Ascending aorta (tissue), 2 donors: ENCODE measurements at places on chromosomes 3 and 15. TPM values are rescaled to one million over a fixed set of nuclear protein-coding genes. Genes with fewer than 3 reads are reported as not detected.

Gene MB21D2
- 0.11 TPM for total RNA-seq

DNA sequence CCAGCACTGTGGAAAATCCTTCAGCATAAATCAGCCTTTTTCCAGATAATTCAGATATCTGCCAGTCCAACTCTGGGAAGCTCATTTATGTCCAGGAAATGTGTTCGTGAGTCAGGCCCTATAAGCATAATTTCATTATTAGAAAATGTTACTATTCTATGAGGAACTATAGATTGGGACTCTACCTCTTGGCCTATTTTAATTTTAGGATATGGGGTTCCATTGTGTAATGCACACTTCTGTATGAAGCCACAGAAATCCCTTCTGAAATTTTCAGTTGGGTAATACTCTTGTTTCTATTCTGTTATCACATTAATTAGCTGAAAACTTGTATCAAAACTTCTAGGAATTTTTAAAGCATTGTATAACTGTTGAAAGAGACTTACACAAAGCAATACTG is 43.9 kb upstream of the IL12A start:
- no peaks in the 10 kb centered on the region for H3K27me3 ChIP-seq
- H3K4me3 ChIP-seq, result no peak overlapping the region
- DNase-seq, result no peak
- no peaks in the 10 kb centered on the region for H3K4me1 ChIP-seq
- no peak overlapping the region for H3K27ac ChIP-seq

DNA sequence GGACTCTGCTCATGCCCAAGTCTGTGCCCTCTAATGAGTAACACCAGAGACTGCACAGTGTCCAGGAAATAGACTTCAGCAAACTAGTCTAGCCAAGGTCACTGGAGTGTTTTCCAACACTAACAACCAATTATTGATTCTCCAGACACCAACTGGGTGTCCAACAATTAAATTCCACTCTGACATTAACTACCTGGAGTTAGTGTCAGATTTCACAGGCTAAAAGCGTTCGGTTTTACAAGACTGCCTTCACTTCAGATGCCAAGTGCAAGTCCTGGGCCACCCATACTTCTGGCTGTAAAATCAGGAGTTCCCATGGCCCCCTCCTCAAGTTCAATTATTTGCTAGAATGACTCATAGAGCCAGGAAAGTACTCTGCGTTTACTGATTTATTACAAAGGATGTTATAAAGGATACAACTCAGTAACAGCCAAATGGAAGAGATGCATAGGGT is 20.8 kb upstream of the CFAP161 start:
- H3K36me3 ChIP-seq, result no peaks in the 10 kb centered on the region
- H3K27ac ChIP-seq, result no peak overlapping the region
- H3K4me1 ChIP-seq, result no peaks in the 10 kb centered on the region
- no peak for DNase-seq
- H3K4me3 ChIP-seq, result no peak overlapping the region
- H3K27me3 ChIP-seq, result no peaks in the 10 kb centered on the region

Gene NLGN1
- 5.2 TPM for total RNA-seq

DNA sequence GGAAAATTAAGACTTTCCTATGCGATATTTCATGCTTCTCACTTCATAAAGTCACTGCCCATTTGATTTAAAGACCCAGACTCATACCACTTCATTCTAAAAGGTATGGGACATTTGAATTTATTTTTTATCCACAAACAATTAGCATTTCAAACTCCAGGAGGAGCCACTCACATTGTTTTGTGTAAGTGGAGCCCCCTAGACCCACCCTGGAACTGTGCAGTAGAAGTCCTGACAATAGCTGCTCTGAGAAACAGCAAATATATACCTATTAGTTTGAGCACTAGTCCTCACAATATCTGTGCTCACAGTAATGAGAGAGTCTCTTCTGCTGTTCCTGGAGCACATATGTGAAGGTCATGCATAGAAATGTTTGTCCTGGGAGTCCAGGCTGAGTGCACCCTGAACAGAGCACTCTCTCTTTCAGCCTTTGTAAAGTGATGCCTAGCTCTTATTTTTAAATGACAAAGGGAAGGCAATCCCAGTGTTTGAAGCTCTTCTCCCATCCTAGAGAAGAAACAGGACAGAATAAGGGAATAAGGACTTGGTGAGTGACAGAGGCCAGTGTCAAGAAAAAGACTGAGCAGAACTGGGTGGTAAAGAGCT is 127.5 kb upstream of the STRIT1 start:
- DNase-seq, result no peak
- H3K36me3 ChIP-seq, result no peaks in the 10 kb centered on the region

Gene MUSTN1
- total RNA-seq, result 132 TPM

Gene MYLK
- total RNA-seq, result 196 TPM

DNA sequence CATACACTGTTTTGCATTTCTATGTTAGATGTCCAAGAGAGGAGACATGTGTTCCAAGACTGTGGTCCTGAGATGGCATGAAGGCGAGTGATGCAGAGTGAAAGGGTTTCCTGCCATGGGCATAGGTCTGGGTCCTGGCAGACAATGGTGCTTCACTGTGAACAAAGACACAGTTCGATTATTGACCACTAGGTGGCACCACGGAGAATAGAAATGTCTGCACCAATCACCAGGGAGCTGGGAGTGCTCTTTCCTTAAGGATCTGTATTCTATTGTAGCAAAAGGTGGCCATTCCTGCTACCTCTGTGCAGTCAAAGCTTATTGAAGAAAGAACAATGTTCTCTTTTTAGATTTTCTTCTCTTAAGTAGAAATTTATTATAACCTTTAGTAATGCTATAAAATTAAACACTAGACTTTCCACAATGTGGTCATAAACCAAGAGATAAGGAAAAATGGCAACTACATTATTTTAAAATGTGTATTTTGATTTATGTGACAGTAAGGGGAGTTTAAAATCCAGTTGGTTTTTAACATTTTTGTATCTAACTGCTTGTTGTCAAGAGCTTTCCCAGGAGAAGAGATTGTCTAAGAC is 88.7 kb downstream of the GABRG3 start:
- DNase-seq, result no peak
- no peak overlapping the region for H3K4me3 ChIP-seq
- no peaks in the 10 kb centered on the region for H3K4me1 ChIP-seq

DNA sequence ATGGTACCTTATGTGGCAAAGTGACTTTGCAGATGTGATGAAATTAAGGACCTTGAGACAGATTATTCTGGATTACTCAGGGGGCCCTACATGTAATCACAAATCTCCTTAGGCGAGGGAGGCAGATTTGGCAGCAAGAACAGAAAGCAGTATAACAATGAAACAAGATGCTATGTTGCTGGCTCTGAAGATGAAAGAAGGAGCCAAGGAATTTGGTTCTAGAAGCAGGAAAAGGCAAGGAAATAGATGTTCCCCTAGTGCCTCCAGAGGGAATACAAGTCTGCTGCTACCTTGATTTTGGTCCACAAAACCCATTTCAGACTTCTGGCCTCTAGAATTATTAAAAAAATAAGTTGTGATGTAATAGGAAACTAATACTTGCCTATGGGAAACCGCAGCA is 64.5 kb downstream of the PIK3R4 start:
- peaks cover 62% of the 10 kb centered on the region for H3K36me3 ChIP-seq
- no peaks in the 10 kb centered on the region for H3K27me3 ChIP-seq
- no peak overlapping the region for H3K27ac ChIP-seq
- no peak overlapping the region for H3K4me3 ChIP-seq

GRCh38 chr3:59374091-59374817 is 324.4 kb upstream of the CFAP20DC start:
- no peaks in the 10 kb centered on the region for H3K4me1 ChIP-seq
- H3K4me3 ChIP-seq, result no peak overlapping the region
- DNase-seq, result no peak
- no peaks in the 10 kb centered on the region for H3K36me3 ChIP-seq
- H3K27ac ChIP-seq, result no peak overlapping the region
- H3K27me3 ChIP-seq, result no peaks in the 10 kb centered on the region

- no peak overlapping the region for H3K4me3 ChIP-seq
- H3K4me1 ChIP-seq, result peaks cover 49% of the 10 kb centered on the region
- H3K27ac ChIP-seq, result peak overlapping the region; percentile 86
- H3K27me3 ChIP-seq, result no peaks in the 10 kb centered on the region
- peaks cover 8% of the 10 kb centered on the region for H3K36me3 ChIP-seq
- no peak for DNase-seq
Measured at GRCh38 chr3:58073301-58074108, 65.3 kb downstream of the FLNB start.

Gene GPR87
- not detected for total RNA-seq

DNA sequence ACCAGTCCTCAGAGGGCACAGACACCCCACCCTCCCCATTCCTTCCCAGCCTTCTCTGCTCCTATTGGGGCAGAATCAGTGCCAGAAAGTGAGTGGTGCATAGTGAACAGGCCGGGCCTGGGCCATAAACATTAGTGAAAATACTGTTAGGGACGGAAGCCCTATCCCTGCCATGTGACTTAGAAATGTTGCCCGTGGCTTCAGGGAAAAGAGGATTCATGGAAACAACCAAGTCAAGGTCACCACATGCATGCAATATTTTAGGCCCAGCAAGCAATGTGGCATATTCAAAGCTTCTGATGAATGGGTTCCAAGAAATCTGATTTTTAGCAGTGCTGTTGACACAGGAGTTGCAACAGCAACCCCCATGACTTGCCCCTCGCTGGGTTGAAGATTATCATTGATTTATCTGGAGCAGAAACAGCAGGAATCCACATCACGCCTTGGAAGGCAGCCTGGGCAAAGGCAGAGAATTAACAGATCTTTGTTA is 52.3 kb downstream of the CCNL1 start:
- no peak overlapping the region for H3K27ac ChIP-seq
- no peaks in the 10 kb centered on the region for H3K27me3 ChIP-seq
- no peak for DNase-seq
- no peaks in the 10 kb centered on the region for H3K36me3 ChIP-seq
